Mesenteric fat pad (tissue), 1 donor: ENCODE measurements at places on chromosomes 1 and 21. TPM values are rescaled to one million over a fixed set of nuclear protein-coding genes. Genes with fewer than 3 reads are reported as not detected.

DNA sequence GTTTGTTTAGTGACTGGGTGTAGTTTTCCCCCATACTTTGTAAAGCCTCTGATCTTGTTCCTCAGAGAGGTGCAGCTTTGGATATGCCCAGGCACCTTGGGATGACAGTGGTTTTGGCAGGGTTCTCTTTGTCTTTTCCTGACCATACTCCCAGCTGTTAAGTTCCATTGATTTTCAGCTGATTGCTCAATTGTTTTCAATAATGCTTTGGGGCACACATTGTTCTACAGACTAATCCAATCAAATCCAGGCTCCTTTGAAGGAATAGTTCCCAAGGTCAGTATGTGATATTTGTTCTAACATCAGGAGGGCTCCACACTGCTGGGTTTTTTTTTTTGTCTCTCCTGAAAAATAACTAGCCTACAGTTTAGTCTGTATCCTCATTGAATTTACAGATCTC is 24.8 kb downstream of the PPP2R5A start:
- DNase-seq, result no peak

- DNase-seq, result no peak
These were observed 97.5 kb upstream of the KCNE2 start for GRCh38 chr21:34266351-34266750.

- DNase-seq, result no peak
These were observed 6.9 kb downstream of the RGS4 start for GRCh38 chr1:163076044-163076443.

DNA sequence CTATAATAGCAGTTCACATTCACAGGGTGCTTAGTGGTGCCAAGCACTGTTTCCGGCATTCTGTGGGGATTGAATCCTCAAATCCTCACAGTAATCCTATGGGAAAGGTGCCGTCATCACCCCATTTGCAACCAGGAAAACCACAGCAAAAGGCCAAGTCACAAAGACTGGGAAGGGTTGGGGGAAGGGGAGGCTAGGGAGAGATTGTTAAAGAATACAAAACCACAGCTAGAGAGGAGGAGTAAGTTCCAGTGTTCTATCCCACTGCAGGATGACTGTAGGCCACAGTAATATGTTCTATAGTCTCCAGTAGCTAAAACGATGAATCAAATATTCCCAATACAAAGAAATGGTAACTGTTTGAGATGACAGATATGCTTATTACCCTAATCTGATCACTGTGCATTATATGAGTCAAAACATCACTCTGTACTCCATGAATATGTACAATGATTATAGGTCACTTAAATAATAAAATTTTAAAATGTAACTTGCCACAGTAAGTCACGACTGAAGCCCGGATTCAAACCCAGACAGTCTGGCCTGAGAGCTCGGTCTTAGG is 256.8 kb downstream of the TOMM20 start:
- no peak for DNase-seq

The ZNF648 gene
- total RNA-seq, result not detected

The ADGRB2 gene
- 3.9 TPM for total RNA-seq

The BRINP3 gene
- total RNA-seq, result not detected
